NCI-H510A treated with DMSO at 0.1 percent for 48 hours (cell line): ENCODE measurements at places on chromosomes 2 and 18.

DNA sequence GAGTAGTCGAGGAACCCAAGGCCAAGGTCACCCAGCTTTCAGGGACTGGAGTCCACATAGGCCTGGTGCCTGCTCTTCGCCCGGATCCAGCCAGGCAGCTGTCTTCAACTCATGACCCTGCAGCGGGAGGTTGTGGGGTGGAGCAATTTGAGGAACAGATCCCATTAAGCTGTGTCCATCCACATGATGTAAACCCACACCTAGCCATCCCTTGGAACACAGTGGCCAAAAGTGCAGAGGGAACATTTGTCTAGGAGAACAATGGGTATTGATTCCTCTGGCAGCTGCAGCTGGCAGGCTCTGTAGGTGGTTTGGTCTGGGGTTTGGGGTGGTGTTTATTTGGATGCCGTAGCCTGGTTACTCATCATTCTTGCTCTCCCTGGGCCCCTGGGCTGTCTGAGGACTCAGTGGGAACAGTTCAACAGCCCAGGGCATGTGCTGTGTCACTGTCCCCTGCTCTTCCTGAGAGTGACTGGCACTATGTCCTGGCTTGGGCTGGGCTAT lies 99.4 kb downstream of the TFCP2L1 start:
- peak; percentile 80 for DNase-seq

- no peak for DNase-seq
Measured at GRCh38 chr2:27798948-27799645, 27.6 kb downstream of the MRPL33 start.

GRCh38 chr18:24976502-24976901 lies 375.5 kb downstream of the ZNF521 start:
- DNase-seq, result no peak

GRCh38 chr18:70454704-70455322 lies 166.0 kb downstream of the SOCS6 start:
- peak; percentile 84 for DNase-seq

DNA sequence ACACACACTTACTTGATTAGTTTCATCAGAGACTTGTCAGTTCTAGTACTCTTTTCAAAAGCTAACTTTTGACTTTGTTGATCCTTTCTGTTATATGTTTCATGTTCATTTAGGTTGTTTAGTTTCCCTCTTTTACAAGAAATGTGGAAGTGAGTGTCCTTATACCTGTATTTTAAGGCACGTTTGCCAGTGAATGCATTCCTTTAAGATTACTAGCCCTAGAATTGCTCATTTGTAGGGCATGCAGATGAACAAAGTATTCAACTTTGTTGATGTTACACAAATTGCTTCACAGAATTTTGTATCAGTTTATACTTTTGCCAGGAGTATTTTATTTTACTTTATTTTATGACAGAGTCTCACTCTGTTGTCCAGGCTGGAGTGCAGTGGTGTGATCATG lies 6.3 kb downstream of the IL1RL2 start:
- DNase-seq, result no peak

DNA sequence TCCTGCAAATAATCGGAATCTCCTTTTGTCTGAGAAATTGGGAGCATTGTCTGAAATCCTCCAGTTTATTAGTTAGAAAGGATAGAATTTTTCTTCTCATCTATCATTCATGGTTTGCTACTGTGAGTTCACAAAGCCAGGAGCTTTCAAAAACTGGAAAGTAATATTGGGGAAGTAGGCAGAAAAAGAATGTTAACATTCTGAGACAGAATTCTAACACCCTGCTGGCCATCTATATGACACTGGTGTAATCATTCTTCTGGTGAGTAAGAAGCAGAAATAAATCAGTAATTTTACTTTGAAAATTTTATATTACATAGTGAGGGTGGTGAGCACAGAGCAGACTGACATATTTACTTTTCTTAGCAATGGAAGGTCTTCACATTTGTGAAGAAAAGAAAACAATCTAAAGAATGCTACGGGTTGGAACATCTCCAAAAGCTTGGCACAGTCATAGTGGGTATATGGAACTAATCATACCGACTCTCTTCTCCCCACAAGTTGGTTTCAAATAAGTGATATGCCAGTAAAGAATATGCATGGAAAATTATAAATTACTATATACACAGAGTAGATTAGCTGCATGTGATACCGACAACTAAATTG lies 344.9 kb downstream of the LPIN1 start:
- no peak for DNase-seq

DNA sequence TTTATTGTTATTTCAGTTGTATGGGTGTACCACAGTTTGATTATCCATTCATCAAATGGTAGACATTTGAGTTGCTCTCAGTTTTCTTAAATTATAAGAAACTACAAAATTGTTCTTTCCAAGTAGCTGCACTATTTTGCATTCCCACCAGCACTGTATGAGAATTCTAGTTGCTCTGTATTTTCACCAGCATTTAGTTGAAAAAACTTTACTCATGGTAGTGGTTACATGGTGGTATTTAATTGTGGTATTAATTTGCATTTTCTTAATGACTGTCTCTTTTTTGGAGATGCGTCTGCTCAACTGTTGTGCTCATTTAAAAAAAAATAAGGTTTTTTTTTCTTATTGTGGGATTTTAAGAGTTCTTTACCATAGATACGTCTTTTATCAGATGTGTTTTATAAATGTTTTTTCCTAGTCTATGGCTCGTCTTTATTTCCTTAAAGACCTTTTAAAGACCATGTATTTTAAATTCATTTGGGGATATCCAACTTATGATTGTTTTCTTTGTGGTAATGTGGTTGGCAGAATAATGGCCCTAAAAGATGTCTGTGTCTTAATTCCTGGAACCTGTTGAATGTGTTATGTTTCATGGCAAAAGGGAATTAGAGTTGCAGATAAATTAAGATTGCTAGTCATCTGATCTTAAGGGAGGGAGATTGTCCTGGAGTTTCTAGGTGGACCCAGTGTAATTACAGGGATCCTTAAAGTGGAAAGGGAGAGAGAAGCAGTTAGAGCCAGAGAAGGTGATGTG lies 37.4 kb downstream of the UBE2F start:
- no peak for DNase-seq

DNA sequence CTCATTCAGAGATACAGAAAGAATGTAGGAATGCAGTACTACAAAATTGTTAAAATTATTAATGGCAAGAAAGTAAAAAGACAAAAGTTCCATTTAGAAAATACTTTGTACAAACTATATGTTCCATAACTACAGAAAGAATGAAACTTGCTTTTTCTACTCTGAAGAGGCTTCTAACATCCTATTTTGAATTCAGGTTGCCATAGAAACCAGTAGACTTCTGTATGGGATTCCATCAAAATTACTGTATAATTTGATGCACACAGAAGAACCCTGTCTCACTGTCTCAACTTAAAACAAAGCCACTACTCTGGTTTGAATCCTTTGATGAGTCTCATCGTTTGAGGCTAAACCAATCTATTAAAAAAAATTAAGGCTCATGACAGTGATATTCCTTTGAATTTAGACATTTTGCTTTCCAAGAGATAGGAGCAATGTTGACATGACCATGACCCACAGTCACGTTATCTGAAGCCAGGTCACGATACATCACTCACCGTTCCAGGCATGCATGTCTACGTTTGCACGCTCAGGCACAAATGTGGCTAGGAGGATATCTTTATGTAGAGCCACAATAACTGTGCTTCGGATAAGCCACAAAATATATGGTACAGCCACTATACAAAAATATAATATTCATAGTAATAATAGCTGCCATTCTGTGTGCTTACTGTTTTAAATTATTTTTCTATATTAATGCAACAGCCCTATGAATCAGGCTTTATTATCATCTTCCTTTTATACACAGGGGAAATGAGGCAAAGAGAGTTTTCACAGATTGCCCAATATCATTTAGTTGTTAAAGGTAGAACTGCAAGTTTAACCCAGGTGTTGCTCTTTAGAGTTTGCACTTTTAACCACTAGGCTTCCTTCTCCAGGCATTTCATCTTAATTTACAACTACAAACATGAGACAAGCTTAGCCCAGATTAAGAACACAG lies 82.4 kb downstream of the CACNB4 start:
- no peak for DNase-seq

DNA sequence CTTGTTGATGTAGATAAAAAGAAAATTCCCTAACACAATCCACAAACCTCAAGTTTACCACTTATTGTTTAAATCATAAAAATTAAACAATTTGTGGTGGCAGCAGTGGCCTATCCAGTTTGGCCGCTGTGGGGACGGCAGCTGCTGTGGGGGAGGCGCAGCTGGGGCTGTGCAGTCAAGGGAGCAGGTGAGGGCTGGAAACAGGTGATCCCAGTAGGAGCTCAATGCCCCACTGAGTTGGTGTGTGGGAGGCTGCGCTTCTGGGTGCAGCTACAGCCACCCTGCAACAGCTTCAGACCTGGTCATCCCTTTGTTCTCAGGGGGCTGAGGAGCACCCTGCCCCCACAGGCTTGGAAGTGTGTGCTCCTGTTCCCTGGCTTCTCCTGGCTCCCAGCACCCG lies 266.0 kb upstream of the FSIP2 start:
- DNase-seq, result no peak

DNA sequence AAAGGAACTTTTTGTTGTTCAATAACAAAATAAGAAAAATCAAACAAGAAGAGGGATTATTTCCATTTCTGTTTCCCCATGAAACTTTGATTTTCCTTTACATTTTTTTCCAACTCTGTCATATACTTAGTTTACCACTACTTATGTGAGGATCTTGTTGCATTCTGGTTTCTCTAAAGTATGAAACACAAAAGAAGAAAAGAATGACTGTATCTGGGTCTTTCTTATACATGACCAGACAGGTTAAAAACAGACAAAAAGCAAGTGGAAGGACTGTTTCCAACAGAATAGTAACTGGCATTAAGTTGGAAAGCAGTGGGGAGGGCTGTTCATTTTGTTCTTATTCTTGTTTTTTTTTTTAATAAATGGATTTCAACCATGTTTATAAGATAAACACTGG lies 1207.8 kb upstream of the FAM98A start:
- no peak for DNase-seq

DNA sequence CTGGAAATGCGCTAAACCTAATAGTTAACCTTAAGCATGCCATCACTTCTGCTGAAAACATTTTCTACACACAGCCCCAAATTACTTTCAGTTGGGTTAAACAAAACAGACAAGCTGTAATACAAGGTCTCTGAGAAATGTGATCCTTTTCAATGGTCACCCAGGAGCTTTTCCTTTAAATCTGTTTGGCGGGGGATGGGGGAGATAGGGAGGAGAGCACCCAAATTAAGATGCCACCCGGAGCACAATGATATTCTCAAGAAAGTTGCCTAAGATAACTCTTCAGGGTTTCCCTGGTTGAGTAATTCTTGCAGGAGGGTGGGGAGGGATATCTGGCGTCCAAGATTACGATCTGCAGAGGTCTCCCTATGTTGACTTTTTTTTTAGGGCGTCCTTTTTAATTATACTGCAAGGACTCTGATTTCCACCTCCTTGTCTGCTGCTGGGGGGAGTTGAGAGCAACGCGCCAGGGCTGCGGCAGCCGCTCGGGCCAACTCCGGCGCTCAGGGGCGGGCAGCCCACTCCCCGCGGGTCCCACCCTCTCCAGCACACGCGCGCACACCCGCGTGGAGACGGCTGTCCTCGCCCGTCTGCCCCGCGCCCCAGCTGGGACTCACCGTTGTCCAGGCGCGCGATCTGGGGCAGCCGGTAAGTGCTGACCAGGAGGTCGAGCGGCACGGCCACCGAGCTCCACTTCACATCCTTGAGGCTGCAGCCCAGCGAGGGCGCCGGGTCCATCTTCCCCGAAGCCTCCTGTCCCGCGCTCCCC lies 807 bp downstream of the GAREM1 start:
- DNase-seq, result no peak

DNA sequence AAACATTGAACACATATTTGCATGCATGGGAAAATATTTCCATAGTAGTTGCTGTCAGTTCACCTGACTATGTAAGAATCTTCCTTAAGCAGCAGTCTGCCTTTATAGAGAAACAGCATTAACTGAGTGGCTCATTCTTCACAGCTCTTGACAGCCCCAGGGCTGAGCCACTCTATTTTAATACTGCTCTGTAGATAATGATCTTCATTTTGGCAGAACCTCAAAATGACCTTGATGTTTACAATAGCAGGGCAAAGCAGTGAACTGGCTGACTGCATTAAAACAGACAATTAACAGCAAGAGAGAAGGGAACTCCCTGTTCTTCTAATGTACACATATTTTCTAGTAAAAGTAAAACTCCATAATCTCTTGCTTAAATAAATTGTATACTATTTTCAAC lies 580.6 kb upstream of the SOX11 start:
- peak; percentile 58 for DNase-seq

DNA sequence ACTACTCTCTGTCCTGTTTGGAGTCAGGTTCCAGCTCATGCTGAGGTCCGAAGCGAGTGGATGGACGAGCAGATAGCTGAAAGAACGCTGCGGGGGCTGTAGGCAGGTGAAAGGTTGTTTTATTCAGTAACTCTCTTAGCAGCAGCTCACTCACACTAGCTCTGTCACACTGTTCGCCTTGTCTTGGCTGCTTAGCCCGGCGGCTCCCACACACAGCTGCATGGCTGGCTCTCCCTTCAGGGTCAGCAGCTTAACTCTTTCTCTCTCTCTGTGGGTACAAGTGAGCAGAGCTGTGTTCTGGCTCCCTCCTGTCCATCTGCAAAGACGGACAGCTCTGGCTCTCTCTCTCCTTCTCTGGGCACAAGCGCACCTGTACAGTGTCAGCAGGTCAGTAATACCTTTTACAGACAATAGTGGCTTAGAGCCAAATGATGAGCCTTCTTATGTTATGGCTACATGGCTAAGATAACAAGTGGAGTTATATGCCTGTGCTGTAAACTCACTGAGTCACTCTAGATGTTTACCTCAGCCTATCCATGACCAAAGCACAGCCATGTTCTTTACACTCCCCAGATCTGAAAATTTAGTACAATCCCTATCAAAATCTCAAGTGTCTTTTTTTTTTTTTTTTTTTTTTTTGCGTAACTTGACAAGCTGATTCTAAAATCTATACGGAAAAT lies 149.3 kb downstream of the GALNT1 start:
- peak; percentile 87 for DNase-seq

DNA sequence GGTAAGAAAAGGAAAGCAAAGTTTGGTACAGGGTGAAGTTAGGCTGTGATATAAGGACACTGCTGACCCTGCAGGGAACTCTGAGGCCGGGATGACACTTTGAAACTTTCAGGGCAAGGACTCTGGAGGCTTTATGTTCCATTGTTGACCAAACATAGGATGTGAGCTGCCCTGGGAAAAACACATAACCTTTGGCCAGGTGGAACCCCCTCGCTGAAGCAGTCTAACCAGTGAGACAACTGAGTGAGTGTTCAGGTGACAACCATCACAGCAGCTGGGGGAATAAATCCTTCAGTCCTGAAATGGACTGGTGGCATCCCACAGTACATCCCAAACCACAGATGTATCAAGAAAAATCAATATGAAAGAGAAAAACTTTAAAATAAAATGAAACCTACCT lies 280.9 kb upstream of the CDH2 start:
- no peak for DNase-seq

DNA sequence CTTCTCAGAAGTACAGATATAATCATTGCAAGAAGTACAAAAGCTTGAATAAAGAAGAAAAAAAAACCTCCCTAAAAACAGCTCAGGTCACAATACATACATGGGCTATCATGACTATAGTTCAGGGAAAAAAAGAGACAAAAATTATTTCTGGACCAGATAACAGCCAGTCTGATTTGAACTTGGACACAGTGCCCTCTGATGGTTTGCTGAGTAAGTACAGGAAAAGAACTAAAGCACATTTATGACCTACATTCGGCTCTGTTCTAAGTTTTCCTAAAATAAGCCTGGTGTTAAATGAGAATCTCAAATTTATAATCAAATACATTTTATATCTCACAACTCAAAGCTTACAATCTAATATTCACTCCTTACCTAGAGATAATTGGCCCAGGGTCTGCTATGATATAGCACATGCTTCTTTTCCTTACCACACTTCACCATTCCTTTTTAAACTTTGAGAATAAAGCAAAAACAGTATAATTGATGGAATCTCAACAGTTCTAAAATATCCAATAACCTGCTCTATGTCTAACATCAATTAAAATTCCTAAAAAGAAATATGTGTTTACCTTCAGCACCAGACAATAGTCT lies 81.1 kb downstream of the RAPH1 start:
- DNase-seq, result peak; percentile 66
